ENCODE measurements at places on chromosomes 11 and 22.

- DNase-seq = no peak
Observed at GRCh38 chr11:17298302-17298701, 21.8 kb downstream of the NUCB2 start.

DNA sequence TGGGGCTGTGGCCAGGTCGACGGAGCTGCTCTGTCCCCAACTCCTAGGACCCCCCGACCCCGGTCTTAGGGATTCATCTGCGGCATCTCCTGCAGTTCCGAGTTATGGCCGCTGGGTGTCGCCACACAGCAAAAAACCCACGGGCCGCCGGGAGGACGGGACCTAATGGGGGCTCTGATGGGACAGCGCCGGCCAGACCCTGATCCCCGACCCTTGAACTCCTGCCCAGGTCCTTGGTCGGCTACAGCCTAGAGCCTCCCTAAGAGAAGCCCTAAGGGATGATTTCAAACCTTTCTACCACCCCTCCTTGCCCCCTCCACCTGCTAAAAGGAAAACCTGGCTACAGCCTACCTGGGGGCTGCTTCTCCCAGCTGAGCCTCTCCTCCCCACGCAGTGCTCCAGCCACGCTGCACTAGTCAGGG lies 30.8 kb upstream of the LRRC10B start:
- DNase-seq = peak; percentile 40

DNA sequence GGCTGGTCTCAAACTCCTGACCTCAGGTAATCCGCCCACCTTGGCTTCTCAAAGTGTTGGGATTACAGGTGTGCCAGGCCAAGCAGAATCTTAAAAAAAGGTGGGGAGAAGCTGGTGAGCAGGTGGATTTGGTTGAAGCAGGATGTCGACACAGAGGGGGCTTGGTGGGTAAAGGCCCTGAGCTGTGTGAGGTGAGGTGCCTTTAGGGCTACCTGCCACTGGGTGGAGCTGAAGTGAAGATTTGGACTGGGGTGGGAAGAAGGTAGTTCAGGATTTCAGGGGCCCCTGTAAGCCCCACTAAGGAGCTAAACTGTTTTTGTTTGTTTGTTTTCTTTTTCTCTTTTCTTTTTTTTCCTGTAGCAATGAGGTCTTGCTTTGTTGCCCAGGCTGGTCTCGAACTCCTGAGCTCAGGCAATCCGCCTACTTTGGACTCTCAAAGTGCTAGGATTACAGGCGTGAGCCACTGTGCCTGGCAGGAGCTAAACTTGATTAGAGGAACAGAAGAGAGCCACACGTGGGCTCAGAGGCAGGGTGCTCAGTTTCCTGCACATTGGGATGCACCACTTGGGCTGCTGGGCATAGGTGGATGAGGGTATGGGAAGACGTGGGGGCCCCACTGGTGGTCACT lies 6.0 kb downstream of the P2RX6 start:
- no peak for DNase-seq

DNA sequence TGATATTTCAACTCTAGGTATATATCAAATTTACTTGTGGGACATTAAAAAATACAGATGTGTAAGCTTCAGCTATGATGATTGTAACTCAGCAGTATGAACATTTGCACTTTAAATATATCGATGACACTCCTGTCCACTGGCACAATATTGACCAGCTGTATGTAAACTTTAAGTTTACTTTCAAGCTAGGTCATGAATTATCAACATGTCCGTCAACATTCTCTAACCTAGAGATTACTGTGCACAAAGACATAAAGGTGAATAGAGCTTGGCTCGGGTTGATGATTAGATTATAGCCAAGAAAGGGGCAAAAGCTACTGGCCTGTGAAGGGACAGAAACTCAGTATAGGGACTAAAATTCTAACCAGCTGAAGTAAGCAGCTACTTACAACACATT lies 286.6 kb downstream of the SWAP70 start:
- DNase-seq = no peak

DNA sequence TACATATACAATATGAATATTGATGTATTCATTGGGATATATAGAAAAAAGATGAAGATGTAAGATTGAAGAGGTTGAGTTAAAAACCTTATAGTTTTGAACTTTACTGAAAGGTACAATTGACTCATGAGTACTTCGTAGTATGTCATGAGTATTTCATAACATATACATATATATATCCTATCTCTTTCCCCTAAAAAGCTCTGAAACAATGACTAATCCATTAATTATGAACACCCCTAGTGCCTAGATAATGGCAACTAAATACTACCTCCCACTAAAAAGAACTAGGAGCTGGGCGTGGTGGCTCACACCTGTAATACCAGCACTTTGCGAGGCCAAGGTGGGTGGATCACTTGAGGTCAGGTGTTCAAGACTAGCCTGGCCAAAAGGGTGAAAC lies 31.5 kb downstream of the SLC35F2 start:
- DNase-seq = no peak

- DNase-seq = no peak
Observed at GRCh38 chr11:7858006-7858405, 61.3 kb upstream of the OR5P2 start.

- no peak for DNase-seq
Observed at GRCh38 chr22:17918840-17919239, 105.5 kb downstream of the MICAL3 start.

- DNase-seq = no peak
Observed at GRCh38 chr11:17414992-17415391, 26.5 kb upstream of the KCNJ11 start.

- DNase-seq = no peak
Observed at GRCh38 chr11:96524475-96524874, 134.7 kb downstream of the JRKL start.

- no peak for DNase-seq
Observed at GRCh38 chr11:94000659-94001058, 20.5 kb upstream of the HEPHL1 start.

DNA sequence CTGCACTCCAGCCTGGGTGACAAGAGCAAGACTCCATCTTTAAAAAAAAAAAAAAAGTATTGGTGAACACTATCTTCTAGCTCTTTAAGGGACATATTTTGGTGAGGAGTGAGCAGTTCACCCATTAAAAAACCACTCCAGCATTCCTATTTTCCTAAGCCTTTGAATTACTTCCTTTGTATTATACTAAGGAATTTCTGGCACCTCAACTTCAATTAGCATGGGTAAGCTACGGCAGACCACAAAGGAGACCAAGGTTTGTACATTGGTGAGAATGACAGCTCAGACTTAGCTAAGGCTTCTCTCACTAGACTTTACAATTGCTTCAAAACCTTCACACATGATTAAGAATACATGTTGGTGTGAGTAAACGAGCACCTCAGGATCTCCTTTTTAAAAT lies 57.0 kb upstream of the BIRC3 start:
- no peak for DNase-seq

DNA sequence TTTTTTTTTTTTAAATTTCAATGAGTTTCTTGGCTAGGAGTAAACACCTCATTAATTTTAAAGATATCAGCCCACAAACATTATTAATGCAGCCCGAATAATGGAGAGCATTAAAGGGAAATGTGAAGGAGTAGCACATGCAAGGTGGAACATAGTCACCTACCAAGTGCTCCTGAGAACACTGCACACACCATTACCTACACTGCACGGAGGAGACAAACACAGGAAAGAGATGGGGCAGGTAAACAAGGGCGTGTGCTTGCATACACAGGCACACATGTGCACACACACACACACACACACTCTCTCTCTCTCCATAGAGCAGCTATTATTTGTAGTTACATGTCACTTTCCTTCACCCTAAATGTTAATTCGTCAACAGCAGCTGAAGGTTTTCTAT lies 30.2 kb downstream of the HTR3B start:
- DNase-seq = no peak

DNA sequence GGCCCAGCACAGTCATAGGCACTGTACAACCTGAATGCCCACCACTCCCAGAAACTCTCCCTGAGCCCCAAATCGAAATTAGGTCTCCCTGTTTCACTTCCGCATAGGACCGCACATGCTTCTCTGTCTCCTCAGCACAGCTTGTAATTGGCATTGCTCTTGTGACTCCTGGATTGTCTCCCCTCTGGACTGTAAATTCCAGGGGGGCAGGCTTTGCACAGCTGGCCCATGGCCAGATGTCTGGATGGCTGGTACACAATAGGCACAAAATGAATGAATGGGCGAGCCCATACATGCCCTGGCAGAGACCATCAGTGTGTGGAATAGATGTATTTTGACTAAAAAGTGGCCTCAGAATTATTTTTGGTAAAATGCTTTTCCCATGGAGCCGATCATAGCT lies 63.3 kb upstream of the PHF21B start:
- no peak for DNase-seq

DNA sequence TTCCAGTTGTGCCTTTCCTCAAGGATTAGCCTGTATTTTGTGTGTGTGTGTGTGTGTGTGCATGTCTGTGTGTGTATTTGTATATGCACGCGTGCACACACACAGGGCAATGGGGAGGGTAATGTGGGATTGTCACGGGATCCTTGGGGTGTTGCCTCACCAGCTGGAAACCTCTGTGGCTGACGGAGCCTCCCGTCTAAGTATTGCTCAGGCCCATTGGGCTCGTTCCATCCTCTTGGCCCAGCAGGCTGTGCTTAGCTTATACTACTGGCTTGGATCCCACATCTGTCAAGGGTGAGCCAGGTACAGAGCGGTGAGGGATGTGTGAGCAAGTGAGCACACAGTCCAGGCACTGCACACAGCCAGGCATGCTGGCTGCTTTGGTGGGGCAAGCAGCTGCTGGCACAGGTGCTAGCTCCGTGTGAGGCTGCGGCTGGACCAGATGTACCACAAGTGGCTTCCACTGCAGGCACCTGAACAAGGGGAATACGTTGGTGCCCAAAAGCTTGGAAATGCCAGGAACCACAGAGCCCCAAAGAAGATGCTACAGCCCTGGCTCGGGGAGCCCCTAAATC lies 462.8 kb downstream of the NELL1 start:
- DNase-seq = no peak

DNA sequence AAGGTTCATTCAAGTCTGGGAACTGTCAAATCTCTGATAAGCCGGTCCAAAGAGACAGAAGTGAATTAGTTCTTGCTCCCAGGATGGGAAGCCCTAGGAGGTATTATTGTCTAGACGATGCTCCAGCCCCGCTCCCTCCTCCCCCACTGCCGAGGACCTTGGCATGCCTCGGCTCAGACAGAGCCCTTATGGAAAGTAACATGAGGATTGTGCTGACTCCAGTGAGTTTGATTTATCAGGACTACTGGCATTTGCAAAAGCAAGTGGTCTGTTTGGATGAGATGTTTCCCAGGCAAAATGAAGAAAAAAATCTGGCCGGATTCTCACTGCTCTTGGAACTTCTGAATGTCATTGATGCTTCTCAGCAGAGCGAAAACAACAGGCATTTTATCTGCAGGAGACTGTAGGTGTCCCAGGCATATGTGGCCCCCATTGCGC lies 341.0 kb downstream of the ETS1 start:
- DNase-seq = no peak

DNA sequence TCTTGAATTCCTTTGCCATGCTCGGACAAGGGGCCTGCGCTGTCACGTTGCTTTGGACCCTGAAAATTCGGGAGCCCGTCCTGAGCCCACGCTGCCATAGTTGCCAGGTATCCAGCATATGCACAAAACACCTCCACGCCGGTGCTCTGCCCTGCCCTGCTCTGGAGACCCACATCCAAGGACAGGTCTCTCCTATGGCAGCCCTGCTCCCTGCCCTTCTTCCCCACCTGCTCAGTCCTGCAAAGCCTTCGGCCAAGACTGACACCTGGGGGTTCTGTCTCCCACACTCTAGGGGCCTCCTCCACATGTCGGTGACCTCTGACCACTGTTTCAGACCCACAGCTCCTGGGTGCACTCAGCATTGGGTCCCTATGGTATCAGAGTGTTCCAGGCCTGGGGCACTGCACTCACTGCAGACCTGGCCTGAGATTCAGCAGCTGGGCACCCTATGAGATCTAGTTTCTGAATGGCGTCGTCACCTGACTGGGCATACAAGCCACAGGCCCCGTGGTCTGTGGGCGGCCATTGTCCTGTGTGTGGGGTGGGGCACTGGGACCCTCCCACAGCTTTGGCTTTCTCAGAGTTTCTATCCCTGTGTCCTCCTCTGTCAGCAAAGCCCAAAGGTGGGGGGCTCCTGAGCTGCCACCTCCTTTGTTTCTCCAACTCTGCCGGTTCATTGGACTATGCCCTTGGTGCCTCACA lies 2.0 kb upstream of the KRTAP5-6 start:
- no peak for DNase-seq

GRCh38 chr11:7428196-7428595 lies 57.1 kb upstream of the OLFML1 start:
- no peak for DNase-seq

DNA sequence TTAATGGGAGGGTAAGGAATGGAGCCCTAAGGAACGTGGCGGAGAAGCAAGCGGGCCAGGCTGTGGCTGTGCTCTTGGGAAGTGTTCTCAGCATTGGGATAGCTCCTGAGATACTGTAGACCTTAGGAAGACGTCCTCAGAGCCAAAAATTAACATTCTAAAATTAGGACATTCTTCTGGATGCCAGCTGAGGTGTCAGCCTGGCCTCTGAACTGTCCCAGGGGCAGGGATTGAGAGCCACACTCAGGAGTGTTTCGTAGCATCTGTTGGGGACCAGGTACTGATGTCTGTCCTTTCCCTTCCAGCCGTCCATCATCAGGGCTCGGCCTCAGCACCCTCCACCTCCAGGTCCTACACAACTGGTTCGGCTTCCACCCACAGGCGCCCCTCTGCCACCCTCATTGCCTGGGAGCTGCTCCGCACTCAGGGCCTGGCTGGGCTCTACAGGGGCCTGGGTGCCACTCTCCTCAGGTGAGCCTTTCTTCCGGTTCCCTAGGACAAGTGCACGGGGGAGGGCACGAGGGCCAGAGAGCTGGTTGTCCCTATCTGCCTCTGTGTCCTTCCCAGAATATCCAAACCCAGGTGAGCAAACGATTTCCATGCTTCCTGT lies 23.6 kb downstream of the SLC25A18 start:
- no peak for DNase-seq

DNA sequence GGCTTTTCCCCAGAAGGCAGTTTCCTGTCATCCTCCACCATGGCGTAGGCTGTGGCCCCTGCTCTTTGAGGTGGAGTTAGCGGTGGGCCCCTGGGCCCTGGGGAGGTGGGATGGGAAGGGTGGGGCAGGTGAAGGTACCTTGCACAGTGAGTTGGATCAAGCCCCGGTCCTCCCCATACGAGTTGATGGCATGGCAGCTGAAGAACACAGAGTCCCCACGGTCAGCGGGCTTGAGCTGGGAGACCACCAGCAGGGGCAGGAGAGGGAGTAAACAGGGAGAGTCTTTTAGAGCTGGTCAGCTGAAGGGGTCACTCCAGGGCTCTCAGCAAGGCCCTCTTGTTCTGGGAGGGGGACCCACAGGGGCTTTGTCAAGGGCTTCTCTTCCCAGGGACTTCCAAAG lies 153.4 kb downstream of the CEP164 start:
- no peak for DNase-seq

DNA sequence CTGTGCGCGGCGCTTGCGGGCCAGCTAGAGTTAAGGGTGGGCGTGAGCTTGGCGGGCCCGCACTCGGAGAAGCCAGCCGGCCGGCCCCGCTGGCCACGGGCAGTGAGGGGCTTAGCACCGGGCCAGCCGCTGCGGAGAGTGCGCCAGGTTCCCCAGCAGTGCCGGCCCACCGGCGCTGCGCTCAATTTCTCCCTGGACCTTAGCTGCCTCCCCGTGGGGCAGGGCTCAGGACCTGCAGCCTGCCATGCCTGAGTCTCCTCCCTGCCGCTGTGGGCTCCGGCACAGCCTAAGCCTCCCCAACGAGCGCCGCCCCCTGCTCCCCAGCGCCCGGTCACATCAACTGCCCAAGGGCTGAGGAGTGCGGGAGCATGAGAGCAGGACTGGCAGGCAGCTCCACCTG lies 5.2 kb upstream of the PES1 start:
- no peak for DNase-seq

GRCh38 chr11:130523609-130524008 lies 75.2 kb downstream of the ADAMTS15 start:
- no peak for DNase-seq
